ENCODE measurements at places on chromosomes 7 and 10.

GRCh38 chr7:25578991-25579777 is 350.9 kb upstream of the NPVF start:
- DNase-seq, result no peak

DNA sequence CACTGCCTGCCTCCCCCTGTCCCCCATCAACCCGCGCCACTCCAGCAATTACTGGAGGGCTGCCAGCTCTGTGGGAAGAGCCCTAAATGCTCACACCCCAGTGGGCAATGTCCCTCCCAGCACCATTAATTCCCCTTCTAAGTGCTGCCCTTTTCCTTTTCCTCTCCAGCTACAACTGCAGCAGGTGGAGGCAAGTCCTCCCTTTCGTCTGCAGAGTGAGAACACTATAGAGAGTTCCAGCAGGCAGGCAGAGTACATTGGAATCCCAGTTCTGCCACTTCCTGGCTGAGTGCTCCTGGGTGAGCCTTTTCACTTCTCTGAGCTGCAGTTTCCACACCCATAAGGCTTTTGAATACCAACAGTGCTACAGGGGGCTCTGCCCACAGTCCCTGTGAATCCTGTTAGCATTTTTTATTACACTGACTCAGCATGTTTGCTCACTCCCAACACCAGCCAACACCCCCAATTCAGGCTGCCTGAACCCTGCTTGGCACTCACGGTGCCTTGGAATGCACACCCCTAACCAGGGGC is 447.0 kb downstream of the GRID1 start:
- no peak for DNase-seq

DNA sequence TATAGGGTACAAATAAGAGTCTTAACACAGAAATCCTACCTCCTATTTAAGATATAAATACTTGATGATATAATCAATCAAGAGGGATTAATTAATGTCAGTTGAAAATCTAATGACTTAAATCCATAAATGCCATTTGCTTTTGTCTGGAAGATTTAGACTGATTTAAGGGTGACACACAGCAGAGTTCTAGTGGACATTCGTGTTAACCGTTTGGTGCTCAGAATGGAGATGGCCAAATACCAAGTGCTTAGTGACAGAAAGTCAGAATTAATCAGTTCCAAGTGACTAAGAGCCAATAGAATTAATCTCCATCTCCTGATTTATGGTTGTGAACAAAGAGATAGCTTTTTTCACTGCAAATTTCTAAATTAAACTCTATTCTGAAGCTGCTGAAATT is 36.2 kb downstream of the NAMPT start:
- no peak for DNase-seq

DNA sequence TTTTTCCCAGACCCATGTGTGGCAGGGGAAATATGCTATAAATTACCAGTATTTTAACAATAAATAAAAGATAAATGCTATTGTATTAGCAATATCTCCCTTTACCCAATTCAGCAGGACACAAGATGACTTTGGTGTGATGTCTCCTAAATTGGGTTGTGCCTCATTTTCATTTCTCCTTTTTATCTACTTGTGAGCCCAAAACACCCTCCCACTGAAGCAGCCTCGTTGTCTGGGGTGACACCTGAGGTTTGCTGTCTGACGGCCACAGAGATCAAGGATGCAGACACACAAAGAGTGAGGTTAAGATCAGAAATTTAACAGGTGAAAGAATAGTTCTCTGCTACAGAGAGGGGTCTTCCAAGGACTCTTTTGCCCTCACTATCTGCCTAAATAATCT is 27.1 kb upstream of the CC2D2B start:
- DNase-seq, result no peak

GRCh38 chr10:67327626-67328535 is 368.1 kb downstream of the CTNNA3 start:
- no peak for DNase-seq

GRCh38 chr10:14697281-14697680 is 77.4 kb downstream of the FAM107B start:
- DNase-seq, result no peak

DNA sequence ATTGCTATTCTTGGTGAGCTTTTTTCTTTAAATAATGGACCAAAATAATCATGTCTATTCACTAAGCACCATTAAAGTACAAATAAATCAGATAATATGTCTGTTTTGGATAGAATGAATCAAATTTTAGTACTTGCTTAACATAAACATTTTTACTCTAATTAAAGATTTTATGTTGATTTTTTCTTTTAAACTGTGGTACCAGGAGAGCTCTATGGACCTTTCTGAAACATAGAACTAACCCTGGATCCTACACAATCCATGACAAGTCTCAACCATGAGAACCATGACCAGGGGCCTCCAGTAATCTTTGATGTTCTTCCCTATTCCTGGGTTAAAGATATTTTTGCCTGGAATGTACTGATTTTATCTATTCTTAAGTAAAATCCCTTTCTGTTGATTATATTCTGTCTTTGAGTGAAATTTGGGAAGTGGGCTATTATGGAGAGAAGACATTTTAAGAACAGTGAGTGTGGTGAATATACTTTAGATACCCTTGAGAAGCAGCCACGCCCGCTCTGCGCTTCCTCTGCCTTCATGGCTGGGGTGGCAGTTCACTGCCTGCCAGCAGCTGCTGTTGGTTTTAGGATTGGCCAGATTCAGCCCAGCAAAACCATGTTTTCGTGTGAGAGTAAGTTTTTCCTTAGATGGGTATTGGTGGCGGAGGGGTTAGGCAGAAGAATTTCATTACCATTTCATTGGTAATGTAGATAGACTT is 42.2 kb upstream of the BHLHA15 start:
- no peak for DNase-seq

DNA sequence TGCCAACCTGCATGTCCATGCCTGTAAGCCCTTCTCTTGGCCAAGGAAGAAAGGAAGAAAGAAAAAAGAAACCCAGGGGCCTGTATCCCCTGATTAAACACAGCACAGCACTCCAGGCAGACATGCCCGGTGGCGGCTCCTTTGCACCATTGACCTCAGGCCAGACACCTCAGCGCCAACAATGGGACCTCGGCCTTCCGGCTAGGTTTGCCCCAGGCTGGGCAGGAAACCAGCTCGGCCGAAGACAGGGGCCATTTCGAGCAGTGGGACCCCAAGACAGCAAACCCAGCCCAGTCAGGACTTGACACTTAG is 2.8 kb downstream of the HOXA10 start:
- no peak for DNase-seq

DNA sequence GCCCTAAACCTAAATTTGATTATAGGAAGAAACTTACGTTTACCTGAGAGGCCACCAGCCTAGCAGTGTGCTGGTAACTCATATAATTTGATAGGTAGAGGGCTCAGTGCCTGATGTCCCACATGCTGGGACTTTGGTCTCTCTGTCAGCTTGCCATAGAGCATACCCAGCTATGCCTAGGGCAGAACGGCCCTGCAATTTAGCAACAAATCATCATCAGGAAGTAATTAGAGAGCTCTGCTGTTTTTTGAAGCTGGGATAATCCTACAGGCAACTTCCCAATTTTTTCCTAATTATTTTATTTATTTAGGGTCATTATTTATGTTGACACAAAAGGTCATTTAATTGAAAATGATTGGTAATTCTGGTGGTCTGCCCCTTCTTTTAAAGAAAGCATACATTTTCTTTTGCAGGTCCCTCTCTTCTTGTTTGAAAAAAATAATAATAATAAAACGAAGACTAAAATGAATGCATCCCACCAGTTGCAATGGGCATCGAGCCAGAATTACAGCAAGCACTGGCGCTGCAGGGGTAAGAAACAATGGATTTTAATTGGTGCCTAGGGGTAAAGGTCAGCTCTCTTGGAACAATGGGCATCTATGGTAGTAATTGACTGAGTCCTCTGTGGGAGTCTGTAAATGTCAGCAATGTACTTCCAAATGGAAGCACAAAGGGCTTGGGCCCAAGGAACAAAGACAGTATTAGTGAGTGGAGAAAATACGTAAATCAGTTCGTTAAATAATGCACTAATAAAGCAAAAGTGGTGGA is 348.0 kb downstream of the SORCS1 start:
- no peak for DNase-seq

GRCh38 chr10:10318856-10319255 is 698.8 kb upstream of the CELF2 start:
- DNase-seq, result no peak

DNA sequence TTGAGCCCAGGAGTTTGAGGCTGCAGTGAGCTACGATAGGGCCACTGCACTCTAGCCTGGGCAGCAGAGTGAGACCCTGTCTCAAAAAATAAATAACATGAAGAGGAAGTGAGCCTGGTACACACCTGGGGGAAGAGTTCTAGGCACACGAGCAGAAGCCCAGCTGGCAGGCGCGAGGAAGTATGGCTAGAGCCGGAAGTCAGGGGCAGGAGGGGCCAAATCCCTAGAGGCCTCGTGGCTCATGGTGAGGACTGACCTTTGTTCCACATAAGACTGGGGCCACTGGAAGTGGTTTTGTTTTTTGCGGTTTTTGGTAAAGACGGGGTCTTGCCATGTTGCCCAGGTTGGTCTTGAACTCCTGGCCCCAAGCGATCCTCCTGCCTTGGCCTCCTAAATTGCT is 117.6 kb downstream of the HIP1 start:
- DNase-seq, result no peak

GRCh38 chr10:43110338-43111071 is 27.7 kb upstream of the CSGALNACT2 start:
- DNase-seq, result no peak
